ENCODE measurements at places on chromosomes 11 and 22.

DNA sequence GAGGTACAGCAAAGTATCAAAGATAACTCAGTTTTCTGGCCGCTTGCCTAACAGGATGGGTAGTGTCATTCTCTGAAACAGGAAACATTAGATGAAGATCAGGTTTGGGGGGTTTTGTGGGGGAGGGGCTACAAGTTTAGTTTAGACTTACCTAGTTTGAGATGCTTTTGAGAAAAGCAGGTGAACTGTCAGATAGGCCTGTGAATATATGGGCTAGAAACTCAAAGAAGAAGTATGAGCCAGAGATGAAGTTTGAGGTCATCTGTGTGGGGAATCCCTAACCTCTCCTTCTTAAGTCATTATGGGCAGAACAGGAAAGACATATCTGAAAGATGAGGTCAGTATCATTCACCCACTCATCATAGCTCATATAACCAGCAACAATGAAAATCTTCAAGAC lies 11.9 kb downstream of the HOATZ start:
- no peak for DNase-seq

GRCh38 chr22:18022876-18023275 lies 1.5 kb downstream of the MICAL3 start:
- DNase-seq, result no peak

DNA sequence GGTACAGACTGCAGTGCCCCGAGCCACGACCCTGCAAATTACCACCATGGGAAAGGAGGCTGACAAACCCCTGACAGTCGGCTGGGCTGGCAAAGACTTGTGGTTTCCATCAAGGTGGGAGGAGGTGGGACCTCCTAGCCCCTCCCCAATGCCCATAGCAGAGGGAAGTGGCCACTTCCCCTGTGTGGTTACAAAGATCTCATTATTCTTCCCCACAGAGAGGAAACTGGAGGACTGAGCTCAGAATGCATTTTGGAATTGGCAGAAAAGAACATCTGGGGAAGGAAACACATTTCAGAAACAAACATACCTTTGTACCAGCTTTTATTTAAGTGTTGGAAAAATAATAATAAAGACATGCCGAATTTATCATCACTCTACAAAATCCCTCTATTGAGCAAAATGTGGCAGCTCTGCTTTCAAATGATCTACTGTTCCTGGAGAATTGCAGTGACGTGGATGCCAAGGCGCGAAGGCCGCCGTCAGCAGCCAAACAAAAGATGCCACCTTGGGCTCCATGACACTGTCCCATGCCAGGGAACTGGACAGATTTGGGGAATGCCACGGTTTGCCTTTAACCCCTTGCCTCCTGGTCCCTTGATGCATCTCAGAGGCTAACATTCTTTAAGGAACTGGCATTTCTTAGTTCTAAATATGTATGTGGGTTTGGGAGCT lies 169.6 kb downstream of the CRYBB2 start:
- DNase-seq, result no peak

DNA sequence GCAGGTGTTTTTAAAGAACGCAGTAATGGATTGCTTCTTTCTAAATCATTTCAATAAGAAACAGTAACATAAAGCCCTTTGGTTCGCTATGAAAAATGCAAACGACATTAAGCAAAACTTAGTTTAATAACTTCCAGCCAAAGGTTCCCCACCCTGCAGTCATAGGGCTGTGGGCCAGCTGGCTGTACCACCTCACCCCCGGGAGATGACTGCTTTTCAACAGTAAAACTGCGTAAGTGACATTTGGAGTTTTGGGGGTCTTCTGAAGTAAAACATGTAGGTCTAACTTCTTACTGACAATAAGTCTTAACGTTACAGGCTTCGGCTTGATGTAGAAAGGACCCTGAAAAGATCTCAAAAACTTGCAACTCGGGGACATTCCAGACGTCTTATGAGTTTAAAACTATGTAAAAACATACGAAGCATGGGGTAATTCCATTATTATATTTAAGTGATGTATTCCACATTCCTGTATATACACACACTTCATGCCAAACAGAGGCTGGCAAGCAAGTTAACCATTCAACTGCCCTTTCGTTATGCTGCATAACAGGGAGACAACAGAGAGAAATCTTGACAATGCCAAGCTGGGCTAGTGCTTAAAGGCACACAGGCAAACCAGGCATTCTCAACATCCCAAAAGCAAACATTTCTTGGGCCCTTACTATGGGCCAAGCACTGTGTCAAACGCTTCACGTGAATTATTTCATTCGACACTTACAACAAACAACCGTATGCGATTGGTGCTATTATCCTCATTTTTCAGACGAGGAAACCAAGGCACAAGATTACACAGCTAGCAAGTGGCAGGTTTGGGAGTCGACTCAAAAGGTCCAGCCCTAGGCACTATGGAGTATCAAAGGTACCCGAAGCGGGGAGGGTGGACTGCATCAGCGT lies 1.2 kb downstream of the MRTFA start:
- DNase-seq, result no peak

DNA sequence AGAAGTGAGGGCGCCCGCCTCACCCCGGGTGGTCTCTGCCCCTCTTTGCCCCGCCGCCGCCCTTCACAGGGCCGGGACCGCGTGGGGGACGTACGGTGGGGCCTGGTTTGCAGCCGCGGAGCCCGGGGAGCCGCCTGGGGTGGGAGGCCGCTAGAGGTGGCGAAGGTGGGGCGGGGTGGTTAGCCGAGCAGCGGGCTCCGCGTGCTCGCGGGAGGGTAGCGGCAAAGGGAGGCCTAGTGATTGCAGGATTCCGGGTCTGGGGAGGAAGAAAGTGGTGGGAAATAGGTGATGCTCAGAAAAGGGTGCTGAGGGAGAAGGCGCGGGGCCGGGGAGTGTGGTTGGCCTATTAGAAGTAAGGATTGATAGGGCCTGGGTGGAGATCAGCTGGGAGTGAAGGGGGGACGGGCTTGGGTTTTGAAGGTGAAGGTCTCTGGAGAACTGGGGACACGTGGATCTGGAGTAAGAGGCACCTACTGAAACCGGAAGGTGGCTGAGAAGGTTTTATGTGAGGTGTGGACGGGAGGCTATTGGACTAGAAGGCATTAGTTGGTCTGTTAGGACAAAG lies 571 bp downstream of the FAR1 start:
- DNase-seq, result peak; percentile 30

DNA sequence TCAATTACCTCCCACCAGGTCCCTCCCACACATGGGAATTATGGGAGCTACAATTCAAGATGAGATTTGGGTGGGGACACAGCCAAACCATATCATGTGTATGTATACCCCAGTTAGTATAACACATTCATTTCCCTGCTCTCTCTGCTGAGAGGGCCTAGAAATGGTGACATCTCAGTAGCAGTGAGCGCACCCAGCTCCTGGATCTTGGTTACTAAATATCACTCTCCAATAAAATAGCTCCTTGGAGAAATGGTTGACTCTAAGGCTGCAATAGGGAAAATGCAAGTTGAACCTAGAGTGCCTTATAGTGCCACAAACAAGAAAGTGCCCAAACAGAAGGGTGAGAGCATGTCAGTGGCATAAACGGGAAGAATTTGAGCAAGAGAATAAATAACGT lies 59.6 kb downstream of the ARHGEF12 start:
- no peak for DNase-seq

- DNase-seq, result no peak
Observed at GRCh38 chr11:3195251-3196160, 23.1 kb downstream of the MRGPRG start.

DNA sequence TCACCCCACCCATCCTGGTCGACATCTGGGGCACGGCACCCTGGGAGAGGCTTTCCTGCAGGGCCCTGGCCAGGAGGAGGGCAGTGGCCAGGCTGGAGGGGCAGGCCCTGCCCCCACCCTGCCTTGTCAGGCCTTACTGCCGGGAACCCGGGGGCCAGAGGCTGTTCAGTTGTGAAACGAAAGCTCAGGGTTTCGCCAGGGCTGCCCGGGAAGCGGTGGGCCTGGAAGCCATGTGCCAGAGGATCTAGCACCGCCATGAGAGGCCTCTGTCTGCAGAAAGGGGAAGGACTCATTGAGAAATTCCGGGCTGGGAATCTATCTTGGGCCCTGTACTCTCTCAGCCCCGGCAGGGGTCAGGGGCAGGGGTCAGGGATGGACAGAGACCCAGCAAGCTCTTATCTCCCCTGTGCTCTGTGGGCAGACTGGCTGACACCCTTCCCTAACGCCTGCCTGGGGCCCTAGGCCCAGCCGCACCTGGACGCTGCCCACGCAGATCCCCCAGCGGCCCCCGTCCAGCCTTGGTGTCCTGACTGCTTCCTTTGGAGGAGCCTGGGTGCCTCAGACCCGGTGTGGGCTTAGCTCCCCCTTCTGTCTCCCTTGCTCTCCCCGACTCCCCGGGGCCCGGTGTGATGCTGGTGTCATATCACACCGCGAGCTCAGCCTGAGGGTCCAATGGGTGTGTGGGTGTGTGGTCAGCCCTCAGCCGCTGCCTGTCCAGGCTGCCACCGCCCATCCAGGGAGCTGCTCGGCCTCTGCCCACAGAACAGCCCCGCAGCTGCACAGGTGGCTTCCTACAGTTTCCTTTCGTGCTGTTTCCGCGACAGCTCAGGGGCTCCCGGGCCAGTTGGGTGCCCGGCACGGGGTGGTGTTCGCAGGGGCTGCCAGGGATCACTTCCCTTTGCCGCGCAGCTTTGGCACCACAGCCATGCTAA lies 6.5 kb downstream of the PIM3 start:
- DNase-seq, result peak; percentile 27

DNA sequence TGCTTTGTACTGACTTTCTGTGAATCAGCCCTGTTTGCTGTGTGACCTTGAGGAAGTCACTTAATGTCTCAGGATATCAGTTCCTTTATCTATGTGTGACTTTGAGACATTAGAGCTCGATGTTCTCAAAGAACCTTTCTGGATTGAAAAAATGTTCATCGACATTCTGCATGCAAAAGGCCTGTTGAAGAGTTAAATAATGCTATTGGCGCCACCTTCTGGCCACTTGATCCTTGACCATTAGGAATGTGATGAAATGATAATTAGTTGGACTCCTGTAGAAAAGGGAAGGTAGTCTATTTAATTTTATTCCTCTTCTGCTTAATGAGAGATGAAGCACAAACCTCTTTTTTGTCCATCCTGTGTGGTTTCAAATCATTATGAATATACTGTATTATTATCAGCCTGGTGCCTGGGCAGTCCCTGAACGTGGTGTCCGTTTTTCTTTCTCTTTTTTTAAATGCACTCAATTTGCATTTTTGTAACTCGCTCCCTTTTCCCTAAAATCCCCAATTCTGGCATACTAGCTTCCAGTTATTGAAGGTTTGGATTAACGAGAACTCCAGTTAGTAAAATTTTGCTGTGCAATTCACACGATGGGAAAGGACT lies 20.7 kb downstream of the ELF5 start:
- peak; percentile 32 for DNase-seq

DNA sequence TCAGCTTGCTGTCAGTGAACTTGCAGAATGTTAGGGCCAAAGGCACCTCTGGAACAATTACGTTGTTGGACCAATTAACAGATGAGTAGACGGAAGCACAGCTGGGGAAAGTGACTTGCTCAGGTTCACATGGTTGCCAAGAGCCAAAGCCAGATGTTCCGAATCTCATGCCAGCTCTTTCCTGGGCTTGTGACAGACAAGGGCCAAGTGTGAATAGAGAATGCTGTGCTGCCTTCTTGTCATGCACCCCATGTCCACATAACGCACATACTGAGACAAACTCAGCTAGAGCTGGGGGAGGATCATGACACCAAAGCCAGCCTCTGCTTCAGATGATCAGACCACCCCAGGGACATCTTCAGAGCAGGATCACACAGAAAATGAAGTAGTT lies 616.3 kb downstream of the INSC start:
- no peak for DNase-seq

- no peak for DNase-seq
Observed at GRCh38 chr22:24540470-24540869, 14.5 kb downstream of the GUCD1 start.

GRCh38 chr11:16217631-16218030 lies 138.7 kb downstream of the SOX6 start:
- DNase-seq, result no peak

- DNase-seq, result no peak
Observed at GRCh38 chr11:45287316-45287903, 1.3 kb upstream of the SYT13 start.

DNA sequence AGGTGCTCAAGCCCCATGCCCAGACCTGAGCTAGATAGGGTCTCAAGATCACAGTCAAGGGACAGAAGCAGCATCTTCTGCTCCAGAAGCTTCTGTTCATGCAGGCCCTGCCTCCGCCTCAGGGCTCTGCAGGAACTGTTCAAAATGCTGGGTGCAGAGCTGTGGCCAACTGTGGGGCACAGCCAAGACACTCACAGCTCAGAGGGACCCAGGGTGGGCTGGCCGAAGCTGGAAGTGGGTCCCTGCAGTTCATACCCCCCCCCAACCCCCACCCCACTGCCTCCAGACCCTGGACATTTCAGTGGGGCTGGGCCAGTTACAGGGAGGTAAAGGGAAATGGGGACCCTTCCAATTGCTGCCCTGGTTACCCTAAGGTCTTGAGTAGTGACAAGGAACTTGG lies 129.0 kb downstream of the CRYBB2 start:
- DNase-seq, result no peak

GRCh38 chr11:61868571-61869428 lies 22.5 kb downstream of the FADS3 start:
- no peak for DNase-seq

DNA sequence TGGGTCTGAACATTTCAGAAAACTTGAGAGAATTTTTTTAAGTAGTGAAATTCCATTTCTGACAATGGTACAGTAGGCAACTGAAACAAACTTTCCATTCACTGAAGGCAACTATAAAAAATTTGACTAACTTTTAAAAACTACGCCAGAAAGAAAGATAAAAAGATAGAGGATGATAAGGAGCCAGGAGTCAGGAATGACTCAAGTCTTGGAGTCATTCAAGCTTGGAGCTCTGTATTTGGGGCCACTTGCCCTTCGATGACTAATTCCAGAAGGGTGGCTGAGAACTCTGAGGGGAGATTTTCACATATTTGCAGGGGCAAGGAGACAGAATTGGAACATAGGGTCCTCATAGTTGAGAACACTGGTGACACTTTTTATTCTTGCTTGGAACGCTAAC lies 1083.2 kb upstream of the CNTN5 start:
- no peak for DNase-seq

DNA sequence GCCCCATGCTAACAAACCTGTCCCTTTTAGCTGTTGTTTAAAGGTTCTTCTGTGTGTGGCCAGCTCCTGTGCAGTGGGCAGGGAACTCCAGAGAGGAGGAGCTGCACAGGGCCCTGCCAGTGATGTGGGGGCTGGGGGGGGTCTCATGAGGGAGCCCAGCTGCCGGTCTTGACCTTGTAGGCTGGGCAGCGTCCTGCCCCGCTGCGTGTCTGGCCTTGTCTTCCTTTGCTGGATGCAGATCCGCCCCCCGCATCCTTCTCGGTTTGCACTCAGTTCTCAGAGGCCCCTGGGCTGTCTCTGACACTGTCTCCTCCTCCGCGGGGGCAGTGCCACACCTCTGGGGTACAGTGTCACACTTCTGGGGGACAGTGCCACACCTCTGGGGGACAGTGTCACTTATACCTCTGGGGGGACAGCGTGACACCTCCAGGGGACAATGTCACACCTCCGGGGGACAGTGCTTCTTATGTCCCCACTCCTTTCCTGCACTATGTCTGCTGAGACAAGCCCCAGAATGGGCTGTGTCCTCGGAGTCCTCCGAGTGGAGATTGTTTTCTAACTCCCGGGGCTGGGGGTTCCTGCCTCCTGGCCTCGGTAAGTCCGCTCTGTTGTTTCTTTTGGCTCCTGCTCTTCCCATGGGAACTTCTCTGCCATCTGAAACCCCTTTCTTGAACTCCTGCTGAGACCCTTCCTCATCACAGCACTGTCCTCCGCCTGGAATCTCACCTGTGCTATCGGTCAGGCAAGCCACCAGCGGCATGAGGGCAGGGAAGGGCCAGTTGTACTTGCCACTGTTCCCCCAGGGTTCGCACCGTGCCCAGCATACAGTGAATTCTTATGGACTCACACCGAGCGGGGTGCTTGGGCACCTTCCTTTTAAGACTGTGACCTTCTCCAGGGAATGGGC lies 788.3 kb downstream of the TBC1D22A start:
- no peak for DNase-seq

All from GM12892 (cell line).